ENCODE measurements at places on chromosomes 7 and 10.

DNA sequence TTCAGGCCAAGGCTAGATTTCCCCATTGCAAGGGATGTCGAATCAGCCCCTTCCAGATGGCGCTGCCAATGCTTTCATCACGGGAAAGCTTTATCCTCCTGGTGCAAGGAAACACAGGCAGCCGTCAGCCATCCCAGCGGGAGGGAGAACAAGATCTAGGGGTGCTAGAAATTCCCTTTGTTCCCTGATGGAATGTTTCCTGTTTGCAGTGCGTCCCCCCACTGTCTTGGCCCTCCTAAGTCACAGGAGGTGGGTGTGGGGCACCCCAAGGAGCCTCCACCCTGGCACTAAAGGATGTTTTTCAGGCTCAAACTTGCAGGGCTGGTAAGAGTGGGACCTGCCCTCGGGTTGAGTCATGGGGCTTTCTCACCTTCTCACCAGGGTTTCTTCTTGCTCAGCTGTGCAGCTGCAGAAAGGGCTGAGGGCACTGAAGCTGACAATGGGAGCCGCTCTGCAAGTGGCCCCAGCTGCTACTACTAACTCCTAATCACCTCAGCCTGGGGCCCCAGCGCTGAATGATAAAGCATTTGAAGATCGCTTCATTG is 103.6 kb downstream of the PRPF18 start:
- no peak for DNase-seq

GRCh38 chr7:116492654-116493109 is 6.9 kb upstream of the CAV2 start:
- DNase-seq = no peak

DNA sequence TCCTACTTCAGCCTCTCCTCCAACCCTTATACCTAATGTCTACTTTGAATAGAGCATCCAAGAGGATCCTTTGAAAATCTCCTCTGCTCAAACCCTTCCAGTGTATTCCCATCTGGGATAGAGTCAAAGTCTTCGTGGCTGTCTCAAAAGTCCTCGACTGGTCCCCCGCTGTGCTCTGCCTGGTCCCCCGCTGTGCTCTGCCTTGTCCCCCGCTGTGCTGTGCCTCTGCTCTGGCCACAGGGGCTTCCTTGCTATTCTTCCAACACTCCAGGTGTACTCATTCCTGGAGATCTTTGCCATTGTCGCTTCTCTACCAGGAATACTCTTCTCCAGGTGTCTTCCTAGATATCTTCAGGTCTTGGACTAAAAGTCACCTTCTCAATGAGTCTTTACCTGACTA is 36.1 kb upstream of the COMMD3 start:
- no peak for DNase-seq

GRCh38 chr7:108246227-108246837 is 116.2 kb upstream of the LAMB4 start:
- DNase-seq = no peak

GRCh38 chr10:49393757-49394156 is 2.1 kb downstream of the DRGX start:
- no peak for DNase-seq

GRCh38 chr7:2575733-2576340 is 17.1 kb downstream of the IQCE start:
- no peak for DNase-seq

DNA sequence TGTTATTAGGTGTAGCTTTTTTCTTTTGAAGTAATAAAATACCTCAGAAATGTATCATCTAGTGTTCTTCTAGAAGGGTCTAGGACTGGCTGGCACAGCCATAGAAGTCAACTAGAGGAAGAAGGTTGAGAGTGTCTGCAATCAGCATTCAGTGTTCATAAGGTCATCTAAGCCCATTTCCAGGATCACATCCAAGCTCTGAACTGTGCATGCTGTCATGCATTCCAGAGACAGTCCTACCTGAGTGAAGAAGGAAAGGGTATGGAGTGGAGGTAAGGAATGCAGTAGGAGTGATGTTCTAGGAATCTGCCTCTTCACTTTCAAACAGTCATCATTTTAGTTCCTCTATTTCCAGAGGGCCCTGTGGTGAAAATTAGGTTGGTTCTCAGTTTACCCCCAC is 789.7 kb downstream of the GATA3 start:
- DNase-seq = no peak

DNA sequence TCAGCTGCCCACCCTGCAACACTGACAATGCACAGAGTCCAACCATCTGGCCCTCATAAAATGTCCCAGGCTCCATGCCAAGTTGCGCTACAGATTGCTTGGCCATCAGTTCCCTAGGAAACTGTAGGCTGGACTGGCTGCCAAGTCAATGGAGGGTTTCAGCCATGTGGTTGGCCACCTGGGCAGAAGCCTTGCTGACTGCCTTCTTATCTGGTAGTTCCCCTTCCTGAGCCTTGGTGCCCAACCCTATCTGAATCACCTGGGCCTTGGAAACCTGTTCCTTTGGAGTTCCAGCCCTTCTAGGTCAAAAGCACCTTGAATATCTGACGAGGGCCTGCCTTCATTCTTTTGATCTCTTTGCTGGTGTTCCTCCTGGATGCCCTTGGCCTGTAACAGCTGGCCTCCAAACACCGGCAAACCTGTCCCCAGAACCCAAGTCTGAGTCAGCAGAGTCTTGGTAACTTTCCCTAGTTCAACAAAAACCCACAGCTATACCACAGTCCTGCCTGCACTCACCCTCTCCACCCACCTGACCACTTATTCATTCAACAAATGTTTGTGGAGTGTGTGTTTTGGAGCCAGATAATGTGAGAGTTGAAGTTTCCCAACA is 37.4 kb upstream of the KDM7A start:
- DNase-seq = no peak

DNA sequence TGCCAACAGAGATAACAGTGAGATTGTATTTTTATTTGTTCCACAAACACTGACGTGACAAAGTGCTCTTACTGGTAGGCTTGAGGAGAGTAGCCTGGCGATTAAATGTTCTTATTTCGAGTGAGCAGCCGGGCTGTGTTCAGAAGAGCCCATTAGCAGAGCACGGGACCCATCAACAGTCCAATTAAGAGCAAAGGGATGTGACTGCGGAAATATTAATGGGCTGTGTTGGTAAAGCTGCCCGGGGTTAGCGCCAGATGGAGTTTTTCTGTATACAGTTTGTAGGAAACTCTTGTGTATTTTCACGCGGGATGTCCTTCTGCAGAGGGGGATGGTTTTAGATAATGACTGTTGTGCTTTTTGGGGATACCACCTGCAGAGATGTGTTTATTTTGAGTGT is 104.3 kb downstream of the KIAA1217 start:
- no peak for DNase-seq

GRCh38 chr7:146982482-146982881 is 865.9 kb downstream of the CNTNAP2 start:
- DNase-seq = no peak

- no peak for DNase-seq
Observed at GRCh38 chr10:23158370-23158769, 33.7 kb upstream of the PTF1A start.

DNA sequence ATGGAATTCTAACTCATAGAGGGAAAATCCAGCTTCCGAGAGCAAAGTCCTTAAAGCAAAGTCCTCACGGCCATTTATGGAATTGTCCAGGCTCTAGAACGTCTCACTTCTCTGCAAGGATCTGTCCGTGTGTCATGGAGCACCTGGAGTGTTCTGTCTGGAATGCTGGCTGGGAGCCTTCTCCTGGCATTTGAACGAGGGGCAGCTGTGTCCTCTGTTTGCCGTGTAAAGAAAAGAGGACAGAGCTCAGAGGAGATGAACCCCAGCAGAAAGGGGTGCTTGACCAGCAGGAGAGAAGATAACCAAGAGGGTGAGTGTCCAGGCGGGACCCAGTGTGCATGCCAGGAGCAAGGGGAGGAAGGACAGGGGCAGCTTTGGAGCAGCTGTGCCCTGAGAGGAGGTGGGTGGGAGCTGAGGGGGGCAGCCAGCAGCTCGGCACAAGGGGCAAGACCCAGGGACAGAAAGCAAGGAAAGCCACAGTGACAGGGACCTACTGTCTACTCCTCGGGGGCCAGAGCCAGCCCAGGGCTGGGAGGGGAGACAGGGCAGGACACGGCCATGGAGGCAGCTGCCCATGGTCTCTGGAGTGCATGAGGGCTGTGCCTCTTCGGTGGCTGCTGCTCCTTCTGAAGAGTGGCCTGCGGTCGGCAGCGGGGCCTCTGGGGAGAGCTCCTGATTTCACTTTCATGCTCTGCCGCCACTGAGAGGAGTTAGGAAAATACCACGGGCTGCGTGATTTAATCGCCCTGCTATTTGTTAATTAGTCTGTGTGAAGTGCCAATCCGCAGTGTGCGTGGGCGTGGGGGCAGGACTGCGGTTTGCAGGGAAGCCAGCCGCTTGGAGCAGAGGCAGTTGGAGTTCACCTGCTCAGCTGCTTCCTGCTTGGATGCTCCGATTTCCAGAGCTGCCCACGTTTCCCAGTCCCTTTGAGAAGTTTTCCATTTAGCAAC is 149.3 kb upstream of the SHH start:
- peak; percentile 8 for DNase-seq

GRCh38 chr10:9297580-9297979 is 1243.1 kb downstream of the GATA3 start:
- no peak for DNase-seq

DNA sequence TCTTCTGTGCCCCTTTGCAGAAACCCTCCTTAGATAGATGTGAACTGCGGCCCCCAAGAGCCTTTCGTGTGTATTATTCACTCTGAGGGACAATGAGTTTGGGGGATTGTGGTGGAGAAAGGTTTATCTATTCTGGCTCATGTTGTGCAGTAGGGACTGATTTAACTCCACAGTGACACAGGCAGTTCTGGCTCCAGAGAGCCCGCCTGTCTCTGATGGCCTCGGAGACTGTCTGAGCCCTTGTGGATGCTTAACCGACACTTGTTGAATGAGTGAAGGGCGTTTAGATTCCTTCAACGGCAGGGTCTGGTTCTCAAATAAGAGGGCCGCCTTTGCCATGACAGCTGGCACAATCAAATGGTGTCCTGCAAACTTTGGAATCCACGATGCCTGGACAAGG is 5.8 kb downstream of the NPTX2 start:
- DNase-seq = no peak

DNA sequence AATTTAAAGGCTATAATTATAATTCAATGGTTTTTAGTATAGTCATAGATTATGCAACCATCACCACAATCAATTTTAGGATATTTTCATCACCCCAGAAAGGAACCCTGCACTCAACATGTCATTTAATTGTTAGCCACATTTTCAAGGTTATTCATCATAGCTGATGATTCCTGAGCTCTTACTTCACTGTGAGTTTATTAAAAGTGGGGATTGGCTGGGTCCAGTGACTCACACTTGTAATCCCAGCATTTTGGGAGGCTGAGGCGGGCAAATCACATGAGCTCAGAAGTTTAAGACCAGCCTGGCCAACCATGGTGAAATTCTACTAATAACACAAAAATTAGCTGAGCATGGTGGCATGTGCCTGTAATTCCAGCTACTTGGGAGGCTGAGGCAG is 787 bp downstream of the CCL26 start:
- no peak for DNase-seq

GRCh38 chr10:129505500-129506075 is 38.5 kb downstream of the MGMT start:
- DNase-seq = no peak

DNA sequence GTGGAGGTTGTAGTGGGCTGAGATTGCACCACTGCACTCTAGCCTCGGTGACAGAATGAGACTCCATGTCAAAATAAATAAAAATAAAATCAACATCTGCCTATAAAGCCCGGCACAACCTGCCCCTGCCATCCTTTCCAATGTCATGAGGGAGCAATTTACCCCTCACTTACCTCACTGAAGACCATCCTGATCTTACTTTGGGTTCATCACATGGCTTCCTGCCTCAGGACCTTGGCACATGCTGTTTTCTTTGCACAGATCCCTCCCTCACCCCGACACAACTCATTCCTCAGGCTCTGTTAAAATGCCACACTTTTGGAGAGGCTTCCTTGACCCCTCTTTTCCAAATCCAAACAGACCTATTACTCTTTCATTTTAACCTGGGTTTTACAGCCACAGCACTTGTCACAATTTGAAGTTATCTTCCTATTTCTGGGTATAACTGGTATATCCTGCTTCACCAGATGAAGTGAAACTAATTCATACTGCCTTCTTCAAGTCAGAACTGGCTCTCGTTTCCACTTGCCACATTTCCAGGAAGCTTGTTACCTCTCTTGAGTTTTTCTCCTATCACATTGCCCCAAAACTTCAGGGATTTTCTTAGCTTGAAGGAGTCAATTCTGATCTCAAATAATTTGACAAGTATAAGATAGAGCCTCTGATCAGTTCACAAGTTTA is 69.3 kb upstream of the PARD3 start:
- DNase-seq = no peak

DNA sequence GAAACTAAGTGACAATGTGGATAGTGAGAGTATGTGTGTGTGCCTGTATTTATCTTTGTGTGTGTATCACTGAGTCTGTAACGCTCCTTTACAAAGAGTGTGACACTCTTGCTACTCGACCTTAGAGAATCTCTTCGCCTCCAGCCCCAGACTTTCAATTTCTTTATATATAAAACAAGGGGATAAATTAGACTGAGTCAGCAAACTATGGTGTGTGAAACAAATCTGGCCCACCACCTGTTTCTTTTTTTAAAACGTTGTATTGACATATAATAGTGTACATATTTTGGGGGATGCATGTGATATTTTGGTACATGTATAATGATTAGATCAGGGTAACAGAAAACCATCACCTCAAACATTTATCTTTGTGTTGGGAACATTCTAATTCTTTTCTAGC is 240.5 kb downstream of the KCNMA1 start:
- no peak for DNase-seq

- peak; percentile 39 for DNase-seq
Observed at GRCh38 chr10:98028168-98028770, 2.2 kb downstream of the CRTAC1 start.

GRCh38 chr10:101020427-101021075 is 10.4 kb downstream of the PDZD7 start:
- DNase-seq = no peak

DNA sequence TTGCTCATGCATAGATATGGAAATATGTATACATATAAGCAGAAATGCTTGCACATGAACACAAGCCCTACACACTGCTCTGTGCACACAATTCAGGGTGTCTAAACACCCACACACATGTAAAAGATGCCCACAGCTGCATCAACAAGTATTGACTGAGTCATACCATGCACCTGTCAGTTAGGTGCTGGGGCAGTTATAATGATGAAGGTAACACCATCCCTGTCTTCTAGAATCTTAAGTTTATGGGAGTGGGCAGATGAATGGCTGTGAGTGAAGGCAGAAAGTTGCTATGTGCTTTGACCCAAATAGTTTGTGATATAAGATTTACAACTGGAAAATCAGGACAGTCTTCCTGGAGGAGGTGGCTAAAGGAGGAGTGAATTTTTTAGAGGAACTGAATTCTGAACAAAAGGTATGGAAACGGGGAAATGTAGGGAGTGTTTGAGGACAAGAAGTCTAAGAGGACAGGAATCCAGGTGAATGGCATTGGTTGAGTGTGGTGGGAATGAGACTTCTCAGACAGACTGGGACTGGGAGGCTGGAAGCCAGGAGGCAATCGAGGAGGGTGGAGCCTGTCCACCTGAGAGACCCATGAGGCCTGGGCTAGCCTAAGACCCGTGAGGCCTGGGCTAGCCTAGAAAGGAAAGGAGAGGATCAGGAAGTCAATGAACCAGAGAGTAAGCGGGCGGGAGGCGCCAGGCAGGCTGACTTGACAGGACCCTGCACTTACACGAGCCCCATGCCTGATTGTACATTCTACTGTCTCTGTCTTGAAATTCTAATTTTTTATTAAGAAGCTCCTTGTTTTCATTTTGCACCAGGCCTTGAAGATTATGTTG is 20.7 kb downstream of the POLL start:
- no peak for DNase-seq
